CD4-positive, alpha-beta T cell treated with Interleukin-4 for 4 hours (primary cell): ENCODE measurements at places on chromosomes 12 and 14.

DNA sequence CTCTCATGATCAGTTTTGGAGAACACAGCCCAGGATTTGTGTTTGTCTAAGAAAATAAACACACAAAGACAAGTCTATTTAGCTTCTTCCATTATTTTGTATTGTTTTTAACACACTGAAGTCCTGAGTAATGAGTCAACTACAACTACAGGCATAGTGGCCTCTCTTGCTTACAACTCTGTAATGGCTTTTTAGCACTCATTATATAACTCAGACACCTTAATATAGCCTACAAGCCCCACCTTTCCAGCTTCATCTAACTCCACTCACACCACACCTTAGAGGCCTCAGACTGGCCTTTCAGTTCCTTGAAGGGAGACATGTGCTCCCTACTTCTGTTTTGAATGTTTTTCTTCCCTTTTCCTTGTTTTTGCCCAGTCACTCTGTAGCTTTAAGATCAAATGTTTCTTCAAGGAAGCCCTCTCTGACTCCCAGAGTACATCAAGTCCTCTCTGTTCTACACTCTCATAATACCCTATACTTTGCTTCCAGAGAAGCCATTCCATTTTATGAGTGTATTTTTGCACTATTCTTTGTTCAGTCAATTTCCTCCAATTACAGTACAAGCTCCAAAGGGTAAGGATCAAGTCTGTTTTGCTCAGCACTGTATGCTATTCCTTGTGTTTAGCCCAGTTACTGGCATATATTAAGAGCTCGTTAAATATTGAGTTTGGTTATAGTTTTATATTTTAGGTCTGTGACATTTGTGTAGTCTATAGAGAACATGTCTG is 233.6 kb upstream of the ARHGAP5 start:
- DNase-seq, result no peak

GRCh38 chr14:76640923-76641395 is 120.3 kb upstream of the VASH1 start:
- DNase-seq, result no peak

DNA sequence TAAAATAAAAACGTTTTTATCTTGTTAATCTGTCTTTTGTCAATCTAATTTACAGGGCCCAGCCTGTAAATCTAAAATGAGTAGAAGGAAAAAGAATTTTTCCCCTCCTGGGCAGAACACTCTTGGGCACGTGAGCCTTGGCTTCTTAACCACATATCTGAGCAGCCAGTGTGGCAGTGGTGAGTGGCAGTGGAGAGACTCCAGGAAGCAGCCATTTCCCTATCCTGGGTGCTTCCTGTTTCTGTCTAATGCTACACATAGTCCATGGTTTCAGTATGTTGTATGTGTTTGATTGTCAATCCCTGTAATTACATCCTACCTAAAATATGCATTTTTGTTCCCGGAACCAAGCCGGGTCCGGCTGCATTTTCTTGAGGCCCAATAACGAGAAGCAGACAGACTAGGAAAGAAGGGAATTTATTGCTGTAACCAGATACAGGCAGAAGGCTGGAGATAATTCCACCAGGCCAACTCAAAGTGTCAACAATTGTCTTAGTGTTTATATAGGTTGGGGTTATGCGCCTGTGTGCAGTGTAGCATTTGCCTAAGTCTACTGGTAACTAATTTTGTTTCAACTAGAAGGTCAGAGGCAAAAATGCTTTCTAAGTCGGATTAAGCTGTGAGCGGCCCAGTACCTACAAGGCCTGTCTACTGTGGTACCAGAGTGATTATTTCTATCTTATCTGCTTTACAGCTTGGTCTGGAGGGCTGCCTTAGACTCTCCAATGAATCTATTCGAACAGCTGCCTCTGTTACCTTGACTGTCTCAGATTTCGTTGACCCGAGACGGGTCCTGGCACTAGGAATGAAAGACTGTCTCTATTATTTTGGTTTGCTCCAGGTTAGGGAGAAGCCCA is 82.4 kb upstream of the RESF1 start:
- no peak for DNase-seq

GRCh38 chr12:75765170-75766059 is 254.0 kb upstream of the KRR1 start:
- DNase-seq, result no peak

DNA sequence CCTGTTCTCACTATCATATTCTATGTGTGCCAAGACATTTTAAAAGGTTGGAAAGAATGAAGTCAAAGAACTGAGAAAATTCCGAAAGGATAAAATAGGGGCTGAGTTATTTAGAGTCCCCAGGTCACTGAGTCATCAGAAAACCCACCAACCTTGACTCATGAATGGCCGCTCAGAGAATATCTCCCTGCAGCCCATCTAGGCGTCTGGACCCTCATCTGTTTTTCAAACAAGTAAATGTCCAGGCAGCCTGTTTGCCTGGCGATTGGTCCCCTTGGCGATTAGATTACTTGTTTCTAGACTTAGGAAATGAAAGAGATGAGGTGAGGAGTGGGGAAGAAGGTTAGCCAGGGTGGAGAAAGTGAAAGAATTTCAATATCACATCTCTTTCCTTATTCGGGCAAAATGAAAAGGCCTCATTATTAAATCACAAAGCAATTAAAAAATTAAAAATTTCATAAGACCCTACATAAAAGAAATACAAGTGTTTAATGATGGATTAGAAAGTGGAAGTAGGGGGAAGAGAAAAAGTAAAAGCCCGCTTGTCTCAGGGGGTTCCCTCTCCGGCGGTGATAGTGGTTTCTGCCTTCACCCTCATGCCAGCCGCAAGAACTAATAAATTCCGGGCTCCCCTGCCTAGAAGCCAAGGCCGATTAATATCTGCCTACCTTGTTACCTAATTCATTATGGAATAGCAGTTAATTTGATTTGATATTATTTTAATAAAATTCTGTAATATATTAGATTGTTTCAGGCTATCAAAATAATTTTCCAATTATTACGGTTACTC is 415.9 kb downstream of the BCL11B start:
- no peak for DNase-seq

GRCh38 chr12:66304296-66304900 is 2.1 kb downstream of the HELB start:
- DNase-seq, result no peak

- no peak for DNase-seq
Measured at GRCh38 chr12:50679612-50680011, 84.3 kb upstream of the ATF1 start.

GRCh38 chr14:37157987-37158386 is 14.4 kb downstream of the SLC25A21 start:
- no peak for DNase-seq

DNA sequence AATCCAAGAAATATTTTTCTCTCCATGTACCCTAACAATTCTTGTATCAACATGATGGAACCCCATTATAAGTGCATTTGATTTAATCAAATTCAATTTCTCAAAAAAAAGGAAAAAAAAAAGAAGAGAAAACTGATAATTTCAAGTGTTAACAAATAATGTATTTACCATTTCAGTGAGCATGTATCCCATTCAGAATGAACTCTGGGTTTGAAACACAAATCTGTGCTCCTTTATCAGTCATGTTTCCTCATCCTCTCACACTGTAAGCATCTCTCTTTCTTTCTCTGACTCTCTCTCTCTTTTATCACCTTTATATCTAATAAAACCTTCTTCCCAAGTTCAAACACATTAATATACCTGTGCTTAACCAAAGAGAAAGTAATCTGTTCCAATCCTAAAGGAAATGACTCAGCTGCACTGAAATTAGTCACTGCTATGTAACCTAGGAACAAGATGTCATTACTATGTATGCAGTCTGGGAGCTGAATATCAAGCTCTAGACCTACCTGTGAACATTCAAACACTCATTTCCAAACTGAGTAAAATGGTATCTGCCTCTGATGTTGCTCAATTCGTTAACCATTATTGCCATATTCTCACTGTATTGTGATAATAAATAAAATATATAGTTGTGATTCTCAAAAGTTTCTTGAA is 135.0 kb upstream of the LRIG3 start:
- no peak for DNase-seq

GRCh38 chr14:24348186-24348585 is 8.4 kb upstream of the RIPK3 start:
- no peak for DNase-seq

DNA sequence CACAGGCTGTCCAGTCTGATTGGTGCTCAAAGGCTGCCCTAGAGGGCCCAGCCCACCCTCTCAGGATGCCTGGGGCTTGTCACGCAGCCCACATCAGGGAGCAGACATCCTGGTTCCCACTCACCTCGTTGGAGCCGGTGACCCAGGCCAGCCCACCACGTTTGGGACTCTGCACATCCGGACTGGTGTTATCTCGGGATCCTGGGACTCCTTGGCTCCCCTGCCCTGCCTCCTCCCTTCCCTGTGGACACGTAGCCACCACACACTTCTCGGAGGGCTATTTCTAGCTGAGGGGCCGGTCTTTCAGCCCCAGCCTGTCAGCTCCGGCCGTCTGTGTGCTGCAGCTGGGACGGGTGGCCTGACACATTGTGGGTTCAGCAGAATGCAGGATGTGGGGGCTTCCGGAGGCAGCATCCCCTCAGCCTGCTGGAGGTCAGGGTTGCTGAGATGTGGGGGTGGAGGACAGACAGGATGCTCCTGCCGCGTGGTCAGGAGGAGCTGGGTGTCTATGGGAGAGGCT is 12.8 kb upstream of the FGF23 start:
- no peak for DNase-seq

DNA sequence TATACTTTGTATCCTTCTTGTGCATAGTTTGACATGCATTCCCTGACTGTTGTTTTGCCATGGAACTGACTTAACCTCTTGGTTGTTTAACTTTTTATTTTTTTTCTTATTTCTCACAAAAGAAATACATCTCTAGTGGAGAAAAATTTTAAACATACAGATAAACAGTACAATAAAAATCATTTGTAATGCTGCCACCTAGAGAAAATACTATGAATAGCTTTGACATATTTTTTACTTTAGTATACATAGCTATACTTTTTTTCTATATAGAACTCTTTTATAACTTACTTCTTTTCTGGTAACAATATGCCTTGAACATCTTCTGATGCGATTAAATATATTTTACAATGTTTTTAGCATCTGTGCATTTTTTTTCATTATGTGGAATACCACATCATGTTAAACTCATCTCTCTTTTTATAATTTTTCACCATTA is 184.5 kb downstream of the AKAP6 start:
- no peak for DNase-seq

DNA sequence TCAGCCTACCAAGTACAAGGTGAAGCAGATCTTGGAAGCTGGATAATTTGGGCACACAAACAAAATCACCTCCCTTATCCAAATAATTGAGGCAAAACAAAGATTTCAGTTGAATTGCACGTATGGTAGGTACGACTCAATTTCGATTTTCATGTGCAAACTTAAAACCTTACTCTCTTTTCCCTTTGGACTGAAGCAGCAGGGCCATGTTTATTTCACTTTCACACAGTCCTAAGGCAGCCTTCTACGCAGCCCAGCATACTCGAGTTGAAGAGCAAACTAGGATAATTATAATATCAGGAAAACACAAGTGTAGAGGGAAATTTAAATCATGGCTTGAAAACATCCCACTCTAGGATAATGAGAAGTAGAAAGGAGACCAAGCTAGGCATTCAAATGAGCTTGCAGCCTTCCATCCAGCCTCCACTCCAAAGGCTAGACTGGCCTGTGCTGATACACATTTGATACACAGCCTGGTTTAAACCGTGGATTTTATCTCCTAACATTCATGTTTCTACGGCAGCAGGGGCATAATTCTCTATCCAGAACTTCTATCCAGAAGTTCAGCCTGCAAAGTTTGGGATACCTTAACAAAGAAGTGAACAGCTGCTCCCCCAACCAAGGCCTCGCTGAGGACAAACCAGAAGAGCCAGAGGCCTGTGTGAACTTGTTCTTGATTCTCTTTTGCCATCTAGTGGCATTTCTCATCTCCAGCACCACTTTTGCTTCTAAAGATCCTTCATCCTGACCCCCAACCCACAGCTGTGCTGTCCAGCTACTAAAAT is 2.4 kb upstream of the RNASE7 start:
- peak; percentile 45 for DNase-seq

DNA sequence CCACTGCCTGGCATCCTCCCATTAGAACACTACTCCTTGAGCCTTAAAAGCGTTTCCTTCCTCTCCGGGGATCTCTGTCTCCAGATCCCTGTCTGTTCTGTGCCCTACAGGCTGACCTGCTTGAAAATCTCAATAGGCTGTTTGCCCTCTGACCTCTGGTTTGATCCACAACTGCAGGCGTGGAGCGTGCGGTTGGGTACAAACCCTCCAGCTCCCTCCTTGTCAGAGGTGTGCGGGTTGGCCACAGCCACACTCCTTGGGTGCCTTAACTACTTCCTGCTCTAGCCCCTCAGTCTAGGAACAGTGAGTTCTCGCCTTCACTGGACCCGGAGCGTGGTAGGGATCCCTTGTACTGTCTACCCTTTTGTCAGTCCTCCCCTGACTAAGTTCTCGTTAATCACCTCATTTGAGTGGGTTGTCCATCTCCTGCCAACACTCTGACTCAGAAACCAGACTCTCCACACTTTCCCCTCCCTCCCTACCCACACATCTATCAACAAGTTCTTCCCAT is 33.1 kb downstream of the CMKLR1 start:
- no peak for DNase-seq

GRCh38 chr14:68846466-68846865 is 53.6 kb upstream of the ZFP36L1 start:
- no peak for DNase-seq

DNA sequence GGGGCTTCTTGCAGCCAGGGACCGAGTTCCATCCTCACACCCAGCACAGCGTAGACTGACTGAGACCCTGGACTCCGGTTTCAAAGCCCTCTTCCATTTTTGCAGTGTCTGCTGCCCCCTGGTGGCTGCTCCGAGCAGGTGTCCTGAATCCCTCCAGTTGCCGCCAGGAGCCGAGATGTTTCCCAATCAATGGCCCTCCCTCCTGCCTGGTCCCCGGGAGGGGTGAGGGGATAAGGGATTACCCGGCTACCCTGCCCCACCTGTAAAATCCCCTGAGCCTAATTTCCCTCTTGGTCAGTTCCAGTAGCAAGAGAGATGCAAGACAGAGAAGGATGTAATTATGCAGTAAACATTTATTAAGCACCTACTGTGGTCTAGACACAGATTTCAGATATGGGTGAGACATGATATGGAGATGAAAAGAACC is 55.0 kb downstream of the PHETA1 start:
- DNase-seq, result peak; percentile 65

DNA sequence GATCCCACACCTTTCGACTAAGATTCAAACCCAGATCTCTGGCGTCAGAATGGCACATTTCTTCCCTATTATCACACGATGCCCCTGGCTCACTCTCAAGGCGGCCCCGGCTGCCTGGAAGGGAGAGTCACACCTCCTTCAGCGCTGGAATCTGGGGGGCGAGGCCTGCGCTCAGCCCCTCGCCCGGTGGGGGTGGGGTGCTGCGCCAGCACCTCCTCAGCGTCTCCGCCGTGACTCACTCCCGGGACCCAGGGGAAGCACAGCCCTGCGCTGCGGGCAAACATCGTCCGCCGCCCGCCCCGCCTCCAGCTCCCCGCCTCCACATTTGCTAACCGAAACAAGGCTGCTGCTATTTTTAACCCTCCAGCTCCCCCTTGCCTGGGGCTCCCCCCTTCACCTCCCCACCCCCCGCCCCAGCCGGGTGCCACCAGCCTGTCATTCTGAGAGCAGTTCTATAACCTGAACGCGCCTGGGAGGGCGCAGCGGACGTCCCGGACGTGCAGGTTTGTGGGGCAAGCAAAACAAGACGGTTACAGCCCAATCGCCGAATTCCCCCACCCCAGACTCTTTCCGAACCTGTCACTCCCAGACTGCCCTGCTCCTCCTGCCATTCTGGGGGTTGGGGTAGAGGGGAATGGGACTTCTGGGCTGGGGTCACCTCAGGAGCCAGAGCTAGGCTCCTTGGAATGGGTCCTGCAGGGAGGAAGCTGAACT is 6.7 kb downstream of the HDAC7 start:
- DNase-seq, result peak; percentile 96
